ENCODE measurements at places on chromosomes 5 and 9.

GRCh38 chr5:129098488-129099183 is 4.1 kb downstream of the ISOC1 start:
- DNase-seq, result no peak

DNA sequence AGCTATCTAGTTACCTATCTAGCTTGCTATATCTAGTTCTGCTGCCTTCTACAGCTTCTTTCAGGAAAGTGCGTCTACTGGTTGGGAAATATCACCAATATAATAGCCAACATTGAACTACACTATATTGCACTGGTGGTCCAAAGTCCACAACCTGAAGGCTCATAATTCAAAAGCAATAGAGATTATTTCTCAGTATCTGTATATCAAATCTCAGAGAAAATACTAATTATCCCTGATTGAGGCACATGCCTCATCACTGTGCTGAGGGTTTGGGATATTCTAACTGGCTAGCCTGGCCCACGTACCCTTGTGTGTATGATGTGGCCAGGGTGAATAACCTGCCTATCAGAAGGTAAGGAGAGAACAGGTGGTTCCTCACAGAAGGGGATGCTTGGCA is 53.8 kb downstream of the SH3RF2 start:
- DNase-seq, result no peak

DNA sequence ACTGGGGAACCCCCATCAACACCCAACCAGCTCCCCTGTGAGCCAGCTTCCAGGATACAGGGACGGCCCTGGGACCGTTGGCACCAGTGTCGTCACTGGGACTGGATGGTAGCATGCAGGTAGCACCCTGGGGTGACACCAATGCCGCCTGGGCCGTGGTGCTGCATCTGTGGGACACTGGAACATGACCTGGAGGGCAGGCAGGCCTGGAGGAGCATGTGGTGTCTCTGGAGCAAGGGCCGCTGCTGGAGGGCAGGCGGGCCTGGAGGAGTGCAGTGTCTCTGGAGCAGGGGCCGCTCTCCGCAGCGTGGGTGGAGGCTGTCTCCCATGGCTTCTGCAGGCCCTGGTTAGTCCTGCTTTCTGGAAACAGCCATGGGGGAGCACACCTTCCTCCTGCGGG is 13.1 kb downstream of the LPCAT1 start:
- DNase-seq, result no peak

- DNase-seq, result no peak
Measured at GRCh38 chr9:124733964-124734740, 37.0 kb downstream of the NR6A1 start.

- DNase-seq, result no peak
Measured at GRCh38 chr5:151062405-151063141, 18.3 kb downstream of the TNIP1 start.

DNA sequence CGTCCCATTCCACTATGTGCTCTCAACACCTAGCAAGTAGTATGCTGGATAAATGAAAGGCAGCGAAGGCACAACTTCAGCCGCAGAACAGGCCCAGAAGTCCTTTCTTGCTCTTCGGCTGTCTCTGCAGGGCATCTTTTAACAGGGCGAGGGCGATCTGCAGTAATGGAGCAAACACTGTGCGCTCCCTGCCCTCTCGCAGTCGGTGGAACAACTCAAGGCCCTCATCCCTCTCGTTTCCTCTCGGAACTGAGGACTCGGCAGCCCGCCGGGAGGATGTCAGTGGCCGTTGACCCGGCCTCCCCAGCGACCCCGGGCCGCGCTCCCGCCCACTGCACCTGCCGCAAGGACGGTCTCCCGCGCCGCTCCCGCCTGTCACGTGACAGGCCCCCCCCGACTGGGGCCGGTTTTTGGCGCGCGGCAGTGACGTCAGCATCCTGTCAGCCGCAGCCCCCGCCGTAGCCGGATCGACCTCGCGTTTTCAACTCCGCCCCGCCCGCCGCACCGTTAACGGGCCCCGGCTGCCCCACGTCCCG is 1.1 kb downstream of the ZNF367 start:
- peak; percentile 53 for DNase-seq

GRCh38 chr5:84273517-84273883 is 111.2 kb downstream of the EDIL3 start:
- DNase-seq, result no peak

GRCh38 chr5:40677456-40677855 is 2.3 kb upstream of the PTGER4 start:
- DNase-seq, result no peak

DNA sequence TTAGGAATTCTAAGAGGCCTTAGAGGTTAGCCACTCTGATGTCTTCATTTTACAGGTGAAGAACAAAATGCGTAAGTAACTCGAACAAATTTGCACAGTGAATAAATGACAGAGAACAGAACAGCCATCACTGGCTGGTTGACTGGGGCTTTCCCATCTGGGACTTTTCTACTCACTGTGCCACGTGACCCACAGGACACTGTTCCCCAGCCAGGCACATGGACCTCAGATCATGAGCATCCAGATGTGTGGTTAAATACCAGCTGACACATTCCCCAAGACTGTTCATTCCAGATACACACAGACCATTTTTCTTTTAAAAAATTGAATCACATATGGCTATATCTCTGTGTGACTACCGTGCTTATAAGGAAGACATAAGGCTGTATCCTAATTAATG is 25.8 kb upstream of the MED10 start:
- no peak for DNase-seq

- no peak for DNase-seq
Measured at GRCh38 chr9:87573841-87574342, 76.2 kb downstream of the DAPK1 start.

GRCh38 chr5:81829242-81829641 is 78.3 kb upstream of the SSBP2 start:
- no peak for DNase-seq

DNA sequence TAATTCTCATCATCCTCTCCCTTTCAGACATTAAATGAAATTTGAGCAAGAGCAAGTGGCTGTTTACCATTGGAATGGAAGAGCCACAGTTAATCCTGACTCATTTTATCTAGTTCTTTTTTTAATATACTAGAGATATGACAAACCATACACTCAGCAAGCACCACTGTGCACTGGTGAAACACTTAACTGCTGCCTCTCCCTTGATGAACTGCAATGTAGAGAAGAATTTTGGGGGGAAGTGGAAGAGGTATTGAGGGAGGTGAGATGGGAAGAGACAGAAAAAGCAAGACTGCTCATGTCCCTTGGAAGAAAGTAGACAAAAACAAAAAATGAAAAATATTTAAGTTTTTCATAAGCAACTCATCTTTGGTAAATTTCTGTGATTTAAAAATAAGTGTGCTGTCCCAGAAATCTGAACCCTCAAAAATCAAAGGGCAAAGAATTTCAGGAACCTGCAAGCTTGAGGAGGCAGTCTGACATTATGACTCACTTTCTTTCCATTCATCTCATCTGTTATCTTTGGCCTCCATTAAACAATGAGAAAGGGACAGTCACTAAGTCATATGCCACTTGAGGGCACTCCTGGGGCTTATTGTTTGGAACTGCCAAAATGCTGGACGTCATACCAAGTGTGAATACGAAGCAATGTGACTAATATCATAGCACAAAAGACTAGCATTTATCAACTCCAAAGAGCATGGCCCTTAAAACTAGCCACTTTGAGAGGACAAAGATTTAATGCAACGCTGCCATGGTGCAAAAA is 566.8 kb upstream of the DMAC1 start:
- DNase-seq, result no peak

GRCh38 chr5:50965654-50966375 is 299.4 kb downstream of the PARP8 start:
- DNase-seq, result no peak

GRCh38 chr9:18361646-18362045 is 112.3 kb upstream of the ADAMTSL1 start:
- DNase-seq, result no peak

GRCh38 chr5:35337340-35338156 is 107.3 kb upstream of the PRLR start:
- DNase-seq, result no peak

DNA sequence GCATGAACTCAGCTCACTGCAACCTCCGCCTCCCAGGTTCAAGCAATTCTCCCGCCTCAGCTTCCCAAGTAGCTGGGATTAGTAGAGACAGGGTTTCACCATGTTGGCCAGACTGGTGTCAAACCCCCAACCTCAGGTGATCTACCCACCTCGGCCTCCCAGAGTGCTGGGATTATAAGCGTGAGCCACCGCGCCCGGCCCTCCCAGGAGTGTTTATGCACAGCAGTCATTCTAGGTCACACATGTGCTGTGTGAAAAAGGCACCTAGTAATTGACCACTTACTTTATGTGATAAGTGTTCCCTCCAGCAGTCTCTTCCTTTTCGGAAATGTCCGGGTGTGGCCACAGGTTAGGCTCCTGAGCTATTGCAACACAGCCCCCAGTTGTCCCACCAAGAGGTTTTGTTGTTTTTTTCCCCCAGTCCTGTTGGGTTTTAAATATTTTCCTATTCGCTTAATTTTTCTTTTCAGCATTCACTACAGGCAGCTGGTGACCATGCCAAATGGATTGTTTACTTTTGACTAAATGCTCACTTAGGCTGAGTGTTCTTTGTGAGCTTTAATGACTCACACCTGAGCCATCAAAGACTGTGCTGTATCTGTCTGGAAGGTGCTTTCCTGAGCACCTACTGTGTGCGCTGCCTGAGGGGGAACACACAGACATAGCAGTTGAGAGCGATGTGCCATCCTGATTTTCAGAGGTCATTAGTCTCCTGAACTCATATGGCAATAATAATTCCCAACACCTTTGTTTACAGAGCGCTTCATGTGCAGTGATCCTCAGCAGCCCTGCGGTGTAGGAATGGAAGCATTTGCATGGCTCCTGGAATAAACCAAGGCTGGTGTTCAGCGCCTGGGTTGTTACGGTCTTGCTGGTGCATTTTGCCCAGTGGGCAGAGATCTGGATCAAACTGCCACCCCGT is 94.3 kb downstream of the MVB12B start:
- DNase-seq, result no peak

- no peak for DNase-seq
Measured at GRCh38 chr9:28215536-28216299, 642.4 kb upstream of the C9orf72 start.

GRCh38 chr9:88534456-88535225 is at the start of gene NXNL2:
NXNL2 (plus strand) TSS chr9:88535178; CDS start chr9:88535435, 257 bp downstream.
- no peak for DNase-seq

- no peak for DNase-seq
Measured at GRCh38 chr9:134776080-134776796, 104.4 kb upstream of the FCN2 start.

DNA sequence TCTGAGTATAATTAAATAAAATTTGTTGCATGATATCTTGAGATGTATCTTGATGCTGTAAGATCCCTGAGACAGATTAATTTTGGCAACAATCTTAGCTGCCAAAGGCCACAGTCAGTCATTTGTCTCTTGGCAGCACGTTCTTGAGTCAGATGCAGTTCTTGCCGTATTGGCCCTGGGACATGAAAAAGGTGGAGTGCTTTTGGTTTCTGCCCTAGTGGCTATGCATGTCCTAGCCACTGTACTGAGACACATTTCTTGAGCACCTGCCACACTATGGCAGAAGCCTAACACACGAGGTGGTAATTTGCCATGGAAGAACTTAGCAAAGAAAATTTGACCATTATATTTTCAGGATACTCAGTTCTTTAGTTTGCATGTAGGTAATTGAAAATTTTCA is 45.0 kb upstream of the PHF2 start:
- no peak for DNase-seq

- no peak for DNase-seq
Measured at GRCh38 chr5:115553082-115553481, 8.5 kb upstream of the FEM1C start.

GRCh38 chr5:149860801-149861322 is 83.7 kb downstream of the PDE6A start:
- no peak for DNase-seq

DNA sequence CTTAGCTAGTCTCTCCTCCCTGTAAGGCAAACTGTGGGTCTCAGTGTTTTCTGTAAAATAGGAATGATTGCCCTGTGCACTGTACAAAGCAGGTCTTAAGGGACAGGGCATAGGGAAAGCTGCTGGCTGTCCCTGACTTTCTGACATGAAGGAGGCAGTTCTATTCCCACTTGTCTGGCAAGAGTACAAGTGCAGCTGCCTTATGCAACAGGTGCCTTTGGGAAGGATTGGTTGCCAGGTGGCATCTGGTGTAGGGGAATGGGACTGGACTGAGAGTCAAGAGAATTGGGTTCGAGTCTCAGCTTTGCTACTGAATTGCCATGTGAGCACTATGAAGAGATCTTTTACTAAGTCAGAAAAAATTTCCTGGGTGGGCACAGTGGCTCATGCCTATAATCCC is 10.0 kb downstream of the BSPRY start:
- DNase-seq, result no peak

- DNase-seq, result no peak
Measured at GRCh38 chr5:148991566-148991965, 71.3 kb downstream of the SH3TC2 start.

- DNase-seq, result no peak
Measured at GRCh38 chr9:117494401-117495090, 79.7 kb upstream of the ASTN2 start.

DNA sequence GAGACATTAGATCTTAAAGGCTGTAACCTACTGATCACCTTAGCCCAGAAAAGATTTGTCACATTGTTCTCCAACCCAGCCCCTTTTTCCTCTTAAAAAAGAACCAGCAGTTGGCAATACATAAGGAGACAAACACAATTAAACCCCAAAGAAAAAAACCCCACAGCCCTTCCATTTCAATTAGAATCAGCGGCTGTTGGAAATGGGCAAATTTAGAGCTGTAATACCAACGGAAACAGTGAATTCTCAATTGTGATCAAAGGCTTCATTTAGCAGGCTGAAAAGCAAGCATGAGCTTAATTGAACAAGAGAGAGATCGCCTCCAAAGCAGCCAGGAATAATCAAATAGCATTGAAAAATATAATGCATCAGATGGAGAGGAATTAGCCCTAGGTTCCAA is 153.6 kb downstream of the FAM114A2 start:
- DNase-seq, result no peak

GRCh38 chr5:64678374-64678773 is 11.9 kb upstream of the SHISAL2B start:
- no peak for DNase-seq

Measured in cortex of kidney (tissue), 1 donor.